Coronary artery (tissue), 2 donors: ENCODE measurements at places on chromosomes 2 and 18.

- DNase-seq = no peak
Measured at GRCh38 chr2:203984-204383, 59.8 kb downstream of the SH3YL1 start.

- DNase-seq = no peak
Measured at GRCh38 chr2:36318547-36318946, 37.0 kb upstream of the CRIM1 start.

DNA sequence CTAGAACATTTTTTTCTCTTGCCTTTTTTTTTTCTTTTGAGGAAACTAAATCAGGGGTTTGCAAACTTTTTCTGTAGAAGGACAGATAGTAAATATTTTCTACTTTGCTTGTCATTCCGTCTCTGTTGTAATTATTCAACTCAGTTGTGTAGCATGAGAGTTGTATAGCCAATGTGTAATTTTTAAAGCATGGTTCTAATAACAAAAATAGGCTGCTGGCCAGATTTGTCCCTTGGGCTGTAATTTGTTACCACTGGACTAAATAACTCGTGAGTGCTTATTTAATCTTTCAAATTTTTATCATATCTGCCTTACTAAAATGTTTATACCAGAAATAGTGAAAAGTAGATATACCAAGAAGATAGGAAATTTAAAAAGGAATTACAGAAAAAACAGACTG, 43.0 kb downstream of the CCDC148 start:
- DNase-seq = no peak

- no peak for DNase-seq
Measured at GRCh38 chr18:32373995-32374394, 96.7 kb downstream of the GAREM1 start.

DNA sequence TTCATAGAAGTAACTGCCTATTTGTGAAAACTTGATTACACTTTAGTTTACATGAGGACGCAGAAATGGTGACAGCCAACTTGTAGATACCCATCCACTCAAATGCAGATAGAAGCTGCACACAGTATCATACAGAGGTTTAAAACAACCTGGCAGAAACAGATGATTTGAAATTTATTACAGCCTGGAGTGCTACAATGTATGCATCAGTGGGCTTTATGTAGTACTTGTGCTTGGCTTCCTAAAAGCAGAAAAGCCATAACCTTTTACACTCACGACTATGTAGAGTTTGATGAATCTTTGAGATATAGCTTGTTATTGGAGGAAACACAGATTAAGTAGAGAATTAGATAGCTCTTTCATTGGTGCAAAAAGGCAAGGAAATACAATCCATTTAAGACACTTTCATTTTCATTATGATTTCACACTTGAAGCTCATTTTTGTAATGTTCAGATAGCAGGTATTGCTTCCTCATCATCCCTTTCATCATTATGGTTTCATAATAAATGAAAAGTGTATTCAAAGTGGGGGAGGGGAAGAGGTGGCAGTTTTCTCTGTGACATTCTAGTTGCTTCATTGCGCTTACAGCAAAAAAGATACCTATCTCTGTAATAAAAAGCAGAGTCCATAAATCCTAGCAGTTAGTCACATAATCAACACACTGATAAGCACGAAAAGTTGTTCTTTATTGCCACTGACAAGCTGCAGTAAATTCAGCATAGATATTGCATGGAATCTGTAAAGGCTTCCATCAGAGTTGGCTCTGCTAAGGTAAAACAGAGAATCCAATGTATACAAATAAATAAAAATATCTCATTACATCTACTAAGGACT, 789.8 kb upstream of the FSHR start:
- no peak for DNase-seq

- DNase-seq = no peak
Measured at GRCh38 chr2:172168917-172169346, 66.2 kb upstream of the DLX2 start.

- DNase-seq = no peak
Measured at GRCh38 chr2:239295377-239296019, 105.3 kb downstream of the HDAC4 start.

DNA sequence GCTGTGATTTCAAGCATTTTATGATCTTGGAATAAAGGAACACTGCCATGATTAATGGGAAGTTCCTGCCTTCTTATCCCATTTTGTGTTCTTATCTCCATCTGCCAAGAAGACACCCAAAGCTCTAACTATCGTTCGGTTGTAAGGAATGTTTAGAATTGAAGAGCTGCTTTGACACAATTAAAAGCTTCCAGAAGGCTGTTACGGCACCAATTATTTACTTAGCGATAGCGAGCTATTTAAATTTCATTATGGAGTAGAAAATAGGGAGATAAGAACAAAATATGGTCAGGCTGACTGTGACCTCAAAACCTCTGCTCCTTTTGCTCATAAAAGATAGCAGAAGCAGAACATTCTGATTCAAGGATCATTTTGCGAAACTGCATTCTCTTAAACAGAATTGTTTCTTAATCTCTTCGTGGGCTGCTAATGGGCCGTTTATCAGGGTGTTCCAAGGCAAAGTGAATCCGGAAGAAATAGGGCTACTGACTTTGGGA, 101.6 kb downstream of the SLC4A3 start:
- no peak for DNase-seq

- no peak for DNase-seq
Measured at GRCh38 chr2:201759567-201759966, 21.2 kb downstream of the ALS2 start.

GRCh38 chr2:233400341-233400740, 46.0 kb downstream of the DGKD start:
- DNase-seq = peak; percentile 66

- DNase-seq = no peak
Measured at GRCh38 chr2:83186105-83186760, 1272.8 kb downstream of the SUCLG1 start.

DNA sequence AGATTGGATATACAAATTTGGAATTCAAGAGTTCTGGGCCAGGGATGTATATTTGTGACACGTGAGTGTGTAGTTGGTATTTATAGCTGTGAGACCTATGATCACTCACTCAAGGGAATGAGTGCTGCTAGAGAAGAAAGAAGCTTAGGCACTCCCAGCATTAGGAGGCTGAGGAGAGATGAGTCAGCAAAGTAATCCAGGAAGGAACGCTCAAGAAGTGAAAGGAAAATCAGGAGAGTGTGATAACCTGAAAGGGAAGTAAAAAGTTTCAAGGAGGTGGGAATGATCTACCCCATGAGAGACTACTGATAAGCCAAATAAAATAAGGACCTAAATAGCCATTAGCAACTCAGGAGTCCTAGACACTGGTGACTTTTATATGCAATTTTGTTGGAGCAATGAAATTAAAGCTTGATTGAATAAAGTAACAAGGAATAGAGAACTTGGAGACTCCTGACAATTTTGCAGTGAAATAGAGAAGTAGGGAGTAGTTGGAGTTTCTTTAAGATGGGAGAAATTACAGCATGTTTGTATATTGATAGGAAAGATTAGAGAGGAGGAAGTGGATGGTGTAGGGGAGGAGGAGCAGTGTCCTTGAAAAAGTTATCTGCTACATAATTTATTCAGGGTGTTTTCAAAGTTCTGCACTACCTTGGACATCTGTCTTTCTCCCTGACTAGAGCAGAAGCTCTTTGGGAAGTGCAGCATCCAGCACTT, 89.9 kb downstream of the UBE2E3 start:
- DNase-seq = no peak

- DNase-seq = no peak
Measured at GRCh38 chr2:157593411-157593810, 35.3 kb downstream of the ACVR1C start.

GRCh38 chr2:39264733-39265132, 21.0 kb upstream of the CDKL4 start:
- no peak for DNase-seq

DNA sequence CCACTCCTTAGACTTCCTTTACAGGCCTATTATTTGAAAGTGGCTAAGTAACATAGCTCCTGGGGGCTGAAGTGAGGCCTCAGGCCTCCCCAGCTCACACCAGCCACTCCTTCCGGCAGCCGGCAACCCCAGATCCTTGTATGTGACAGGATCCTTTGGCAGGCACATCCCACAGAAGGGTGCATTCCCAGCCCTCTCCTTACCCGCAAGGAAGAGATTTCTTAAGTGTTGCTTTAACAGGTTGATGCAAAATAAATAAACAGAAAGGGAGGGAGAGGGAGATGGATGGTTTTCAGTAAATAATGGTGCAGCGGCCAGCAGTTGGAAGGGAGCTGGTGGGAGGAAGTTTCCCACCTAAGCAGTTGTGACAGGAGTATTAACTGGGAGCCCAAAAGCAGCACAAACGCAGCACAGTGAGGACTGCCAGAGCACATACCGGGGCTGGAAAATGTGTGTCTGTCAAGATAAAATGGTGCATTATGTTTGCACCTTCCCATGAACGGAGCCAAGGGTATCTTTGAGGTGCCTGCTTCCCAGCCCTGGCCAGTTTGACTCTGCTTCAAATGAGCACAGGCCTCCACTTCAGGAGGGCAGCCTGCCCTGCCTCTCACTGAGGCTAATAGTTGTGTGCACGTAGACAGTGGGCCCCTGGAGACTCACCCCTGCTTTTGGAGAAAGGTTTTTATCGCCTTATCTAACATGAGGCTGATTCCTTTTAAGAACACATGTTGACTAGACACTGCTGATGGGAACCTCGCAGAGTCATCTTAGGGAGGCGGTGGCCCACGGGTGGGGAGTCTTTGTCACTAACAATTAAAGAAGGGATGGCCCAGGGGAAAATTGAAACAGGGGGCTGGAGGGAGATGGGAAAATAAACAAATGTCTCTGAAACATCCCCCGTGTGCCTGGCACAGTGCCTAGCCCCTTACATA, 32.8 kb downstream of the NRP2 start:
- DNase-seq = no peak

DNA sequence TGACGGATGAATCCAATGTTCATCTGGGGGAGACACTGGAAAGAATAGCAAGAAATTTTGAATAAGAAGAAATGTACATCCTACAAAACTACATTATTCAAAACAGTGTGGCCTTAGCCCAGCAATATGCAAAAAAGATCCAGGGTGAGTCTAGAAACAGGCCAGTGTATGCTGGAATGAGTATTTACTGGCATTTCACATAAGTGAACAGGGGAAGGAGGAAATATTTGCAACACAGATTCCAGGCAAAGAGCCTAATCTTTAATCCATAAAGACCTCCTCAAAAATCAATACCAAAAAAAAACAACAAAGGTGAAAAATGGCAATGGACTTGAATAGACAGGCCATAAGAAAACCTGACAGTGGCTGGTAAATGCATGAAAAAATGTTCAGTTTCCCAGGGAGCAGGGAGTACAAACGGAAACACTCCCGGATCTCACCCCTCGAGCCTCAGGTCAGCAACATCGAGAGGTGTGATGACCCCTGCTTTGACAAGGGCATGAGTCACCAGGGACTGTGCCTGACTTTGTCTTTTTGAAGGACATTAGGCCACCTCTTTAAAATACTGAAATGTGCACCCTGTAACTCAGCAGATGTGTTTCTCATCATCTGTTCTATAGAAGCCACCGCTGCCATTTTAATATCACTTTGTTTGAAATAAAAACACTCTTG, 12.7 kb upstream of the GPC1 start:
- DNase-seq = peak; percentile 21

- no peak for DNase-seq
Measured at GRCh38 chr2:150134223-150134857, 353.1 kb downstream of the RND3 start.

DNA sequence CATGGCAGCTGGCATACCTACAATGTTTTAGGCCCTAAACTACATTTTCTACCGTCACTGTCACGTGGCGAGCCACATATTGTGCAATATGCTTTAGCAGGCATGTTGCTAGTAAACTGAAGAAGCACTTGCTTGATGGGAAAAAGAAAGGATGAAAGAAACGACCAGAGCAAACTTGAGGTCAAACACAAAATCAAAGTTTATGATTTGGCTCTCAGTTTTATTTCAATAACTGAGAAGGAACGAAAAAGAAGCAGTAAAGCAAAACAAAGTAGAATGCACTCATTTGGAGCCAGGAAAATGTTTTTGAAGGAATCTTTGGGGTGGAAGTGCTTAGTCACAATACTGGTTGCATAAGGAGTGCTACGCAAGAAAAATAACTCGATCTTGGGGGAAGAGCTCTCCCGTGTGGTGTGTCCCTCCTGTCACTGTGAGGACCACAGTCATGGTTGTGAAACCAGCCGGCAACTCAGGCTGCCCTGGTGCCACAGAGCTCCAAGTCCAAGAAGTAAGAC, 349.8 kb downstream of the RBM43 start:
- peak; percentile 75 for DNase-seq

GRCh38 chr2:46229134-46230063, 67.8 kb upstream of the EPAS1 start:
- DNase-seq = no peak

GRCh38 chr18:26504831-26505230, 43.5 kb downstream of the KCTD1 start:
- no peak for DNase-seq

- DNase-seq = no peak
Measured at GRCh38 chr18:63848159-63848558, 39.3 kb upstream of the SERPINB2 start.

DNA sequence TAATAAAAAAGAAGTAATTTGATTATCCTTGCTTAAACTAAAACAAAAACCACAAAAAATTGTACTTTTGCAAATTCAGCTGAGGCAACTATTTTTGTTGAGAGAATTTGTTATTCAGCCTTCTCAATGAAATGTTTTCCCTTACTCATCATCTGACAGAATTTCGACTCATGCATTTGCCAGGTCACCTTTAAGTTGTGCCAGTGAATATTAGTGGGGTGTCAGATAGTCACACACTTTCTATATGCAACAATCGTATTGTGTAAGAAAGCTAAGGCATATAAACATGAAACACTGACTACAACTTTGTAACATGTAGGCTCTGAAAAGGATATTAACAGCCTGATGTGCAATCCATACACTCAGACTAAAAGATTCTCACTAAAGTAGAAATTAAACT, 1653.1 kb upstream of the SLC39A10 start:
- no peak for DNase-seq

DNA sequence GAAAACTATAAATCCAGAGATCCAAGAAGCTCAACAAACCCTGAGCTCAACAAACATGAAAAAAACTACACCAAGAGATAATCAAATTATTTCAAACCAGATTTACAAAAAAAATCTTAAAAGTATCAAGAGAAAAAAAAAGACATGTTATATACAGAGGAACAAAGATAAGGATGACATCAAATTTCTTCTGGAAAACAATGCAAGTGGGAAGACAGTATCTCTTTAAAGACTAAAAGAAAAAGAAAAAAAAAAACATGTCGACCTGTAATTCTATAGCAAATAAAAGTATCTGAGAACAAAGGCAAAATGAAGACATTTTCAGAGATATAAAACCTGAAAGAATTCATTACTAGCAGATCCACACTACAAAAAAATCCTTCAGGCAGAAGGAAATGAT, 21.3 kb downstream of the TMEM131 start:
- no peak for DNase-seq

GRCh38 chr2:121450301-121450700, 80.4 kb upstream of the RNU4ATAC start:
- DNase-seq = no peak

DNA sequence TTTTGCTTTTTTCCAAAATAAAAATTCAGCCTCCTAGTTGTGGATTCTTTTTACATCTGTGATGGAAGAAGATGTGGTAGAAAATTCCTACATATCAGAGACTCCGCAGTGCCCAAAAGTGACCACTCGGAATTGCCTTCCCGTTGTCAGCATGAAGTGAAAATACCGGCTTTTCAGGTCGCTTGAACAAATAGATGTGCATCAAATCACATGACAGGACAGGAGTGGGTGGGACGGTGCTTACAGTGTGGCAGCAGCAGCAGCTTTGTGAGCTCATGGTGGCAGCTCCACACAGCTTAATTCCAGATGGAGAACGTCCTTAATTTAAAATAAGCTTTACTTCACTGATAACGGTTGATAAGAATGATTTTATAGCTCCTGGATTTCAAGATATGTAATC, 20.3 kb downstream of the SALL3 start:
- DNase-seq = no peak

GRCh38 chr2:201855356-201855755, 49.0 kb downstream of the CDK15 start:
- DNase-seq = no peak
